ENCODE measurements at places on chromosomes 12 and 14.
A peak's percentile ranks its signal among the peaks of the same experiment; 100 is the strongest.

- no peak for DNase-seq
Measured at GRCh38 chr12:3632754-3633153, 120.2 kb downstream of the CRACR2A start.

GRCh38 chr14:90569201-90569600, 172.4 kb downstream of the CALM1 start:
- DNase-seq, result no peak

GRCh38 chr12:76123259-76124212, 39.1 kb upstream of the NAP1L1 start:
- no peak for DNase-seq

DNA sequence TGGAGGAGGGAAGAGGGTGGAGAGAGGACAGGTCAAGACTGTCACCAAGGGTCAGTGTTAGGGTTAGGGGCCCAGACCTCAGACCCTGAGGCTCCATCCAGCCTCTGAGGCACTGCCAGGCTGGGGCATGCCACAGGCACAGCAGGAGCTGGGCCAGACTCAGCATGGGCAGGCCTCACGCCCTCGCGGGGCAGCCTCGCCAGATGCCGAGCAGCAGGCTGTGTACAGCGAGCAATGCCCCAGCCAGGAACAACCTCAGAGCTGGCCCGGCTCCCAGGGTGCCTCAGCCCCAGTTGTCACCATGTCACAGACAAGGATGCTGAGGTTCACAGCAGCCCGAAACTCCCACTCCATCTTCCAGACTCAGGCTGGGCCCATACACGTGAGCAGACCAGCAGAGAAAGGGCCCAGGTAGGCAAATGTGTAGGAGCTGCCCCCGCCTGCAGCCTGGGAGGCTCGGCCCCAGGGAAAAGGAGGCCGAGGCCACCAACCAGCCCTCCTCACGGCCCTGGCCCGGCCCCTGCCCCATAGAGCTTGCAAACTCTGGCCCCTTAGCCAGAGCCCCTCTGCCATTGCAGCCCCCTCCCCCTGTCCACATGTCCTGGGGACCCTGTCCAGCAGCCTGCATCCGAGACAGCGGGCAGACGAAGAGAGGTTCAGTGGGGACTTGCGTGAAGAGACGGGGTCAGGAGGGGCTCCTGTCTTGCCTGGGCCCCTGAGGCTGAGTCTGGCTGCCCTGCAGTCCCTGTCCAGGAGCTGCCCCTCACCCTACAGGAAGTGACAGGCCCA, 7.5 kb downstream of the C14orf180 start:
- no peak for DNase-seq

DNA sequence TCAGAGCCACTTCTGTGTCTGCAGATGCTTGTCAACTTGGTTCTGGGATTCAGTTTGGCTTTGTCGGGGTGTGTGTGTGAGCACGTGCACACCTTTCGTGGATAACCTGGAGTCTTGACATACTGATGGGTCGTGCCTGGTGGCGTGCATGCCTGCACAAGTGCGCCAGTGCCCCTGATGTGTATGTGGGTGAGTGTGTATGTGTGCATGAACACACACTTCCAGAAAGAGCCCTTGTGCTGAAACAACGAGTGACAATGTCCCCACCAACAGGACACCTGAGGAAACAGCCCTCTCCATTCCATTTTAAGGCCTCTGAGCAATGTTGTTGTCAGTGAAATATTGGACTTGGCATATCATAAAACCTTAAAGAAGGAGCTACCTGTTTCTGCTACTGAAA, 53.9 kb downstream of the SMUG1 start:
- DNase-seq, result no peak

DNA sequence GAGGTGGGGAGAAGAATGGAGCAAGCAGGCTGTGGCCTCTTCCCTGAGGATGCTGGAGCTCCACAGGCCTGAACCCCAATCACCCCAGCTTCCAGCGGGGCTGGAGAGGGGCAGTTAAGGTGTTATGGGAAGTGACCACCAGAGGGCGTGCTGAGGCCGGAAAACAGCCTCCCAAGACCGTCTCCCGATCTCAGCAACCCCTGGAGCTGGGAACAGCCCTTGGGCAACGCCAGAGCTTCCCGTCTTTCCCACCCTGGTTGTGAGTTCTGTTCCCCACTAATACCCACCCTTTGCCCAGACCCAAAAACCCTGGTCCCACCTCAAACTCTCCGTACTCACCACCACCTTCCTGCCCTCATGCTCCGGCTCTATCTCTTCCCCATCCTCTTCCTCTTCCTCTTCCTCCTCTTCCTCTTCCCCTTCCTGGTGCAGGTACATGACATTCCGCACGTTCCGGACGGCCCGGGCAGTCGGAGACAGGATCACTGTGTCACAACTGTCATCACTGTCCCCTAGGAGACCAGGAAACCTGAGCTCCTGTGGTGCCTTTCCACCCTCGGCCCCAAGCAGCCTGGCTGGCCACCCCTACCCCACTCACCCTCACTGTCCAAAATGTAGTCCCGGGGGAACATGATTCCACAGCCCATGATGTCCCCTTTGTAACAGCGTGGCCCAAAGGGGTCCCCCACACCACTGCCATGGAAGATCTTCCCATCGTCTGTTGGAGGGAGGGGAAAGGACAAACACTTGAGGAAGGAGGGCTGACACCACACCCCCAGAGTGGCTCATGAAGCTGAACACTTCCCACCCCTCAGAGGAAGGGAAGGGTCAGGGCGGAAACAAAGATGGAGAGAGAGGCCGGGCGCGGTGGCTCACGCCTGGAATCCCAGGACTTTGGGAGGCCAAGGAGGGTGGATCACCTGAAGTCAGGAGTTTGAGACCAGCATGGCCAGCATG, 12.9 kb downstream of the SPRYD3 start:
- peak; percentile 46 for DNase-seq

Measured in bone marrow (tissue), 2 donors.